Thyroid gland (tissue), 4 donors: ENCODE measurements at places on chromosomes 5 and 9. TPM values are rescaled to one million over a fixed set of nuclear protein-coding genes. Genes with fewer than 3 reads are reported as not detected.

DMRT2 gene
- not detected for total RNA-seq

GRCh38 chr5:133970325-133970909 lies 2.0 kb upstream of the C5orf15 start:
- H3K4me3 ChIP-seq: no peak overlapping the region
- H3K36me3 ChIP-seq: peaks cover 26% of the 10 kb centered on the region
- H3K27me3 ChIP-seq: no peaks in the 10 kb centered on the region
- no peak for DNase-seq
- H3K4me1 ChIP-seq: peaks cover 12% of the 10 kb centered on the region

DNA sequence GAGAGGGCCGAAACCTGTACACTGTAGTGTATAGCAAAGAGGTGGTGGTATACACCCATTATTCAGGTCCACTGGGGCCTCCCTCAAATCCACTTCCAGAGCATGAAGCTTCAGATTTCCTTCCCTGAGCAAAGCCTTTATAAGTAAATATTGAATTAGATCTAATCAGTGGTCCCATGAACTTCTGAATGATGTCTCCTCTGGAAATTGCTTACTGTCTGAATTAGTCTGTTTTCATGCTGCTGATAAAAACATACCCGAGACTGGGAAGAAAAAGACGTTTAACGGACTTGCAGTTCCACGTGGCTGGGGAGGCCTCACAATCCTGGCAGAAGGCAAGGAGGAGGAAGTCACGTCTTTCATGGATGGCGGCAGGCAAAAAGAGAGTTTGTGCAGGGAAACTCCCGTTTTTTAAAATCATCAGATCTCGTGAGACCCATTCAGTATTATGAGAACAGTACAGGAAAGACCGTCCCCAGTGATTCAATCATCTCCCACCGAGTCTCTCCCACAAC lies 193.5 kb downstream of the NR3C1 start:
- no peak overlapping the region for H3K27ac ChIP-seq
- no peak overlapping the region for H3K4me3 ChIP-seq
- DNase-seq: no peak
- no peaks in the 10 kb centered on the region for H3K36me3 ChIP-seq
- peaks cover 24% of the 10 kb centered on the region for H3K4me1 ChIP-seq

DNA sequence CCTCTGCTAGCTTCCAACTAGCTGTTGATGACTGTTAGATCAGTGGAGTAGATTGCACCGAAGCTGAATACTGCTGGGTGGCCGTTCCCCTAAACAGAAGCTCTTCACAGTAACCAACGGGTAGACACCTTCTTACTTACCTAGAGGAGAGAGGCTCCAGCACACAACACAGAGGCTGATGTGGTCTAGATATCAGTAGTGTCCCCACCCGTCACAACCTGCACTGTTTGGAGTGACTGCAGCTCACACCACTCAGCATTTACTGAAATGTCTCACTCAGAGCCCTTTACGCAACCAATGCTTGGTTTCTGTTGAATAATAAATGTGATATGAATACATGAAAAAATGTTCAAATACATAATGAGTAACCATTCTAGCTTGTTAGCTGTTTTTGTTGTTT lies 5.3 kb downstream of the TMEM174 start:
- H3K36me3 ChIP-seq: no peaks in the 10 kb centered on the region
- H3K27ac ChIP-seq: no peak overlapping the region
- H3K4me1 ChIP-seq: peaks cover 11% of the 10 kb centered on the region
- no peak overlapping the region for H3K4me3 ChIP-seq
- DNase-seq: no peak

CDH9 gene
- total RNA-seq: not detected

PCDHB8 gene
- 0.67 TPM for total RNA-seq

GRCh38 chr9:96376891-96377874 lies 6.3 kb downstream of the SLC35D2 start:
- H3K27ac ChIP-seq: peak overlapping the region; percentile 90
- no peak overlapping the region for H3K4me3 ChIP-seq
- peak; percentile 96 for DNase-seq
- H3K4me1 ChIP-seq: peaks cover 37% of the 10 kb centered on the region

SPINK6 gene
- total RNA-seq: not detected

GRCh38 chr9:73824671-73825070 lies 672.5 kb upstream of the RORB start:
- no peaks in the 10 kb centered on the region for H3K4me1 ChIP-seq
- no peaks in the 10 kb centered on the region for H3K36me3 ChIP-seq
- H3K27me3 ChIP-seq: no peaks in the 10 kb centered on the region
- H3K27ac ChIP-seq: no peak overlapping the region
- DNase-seq: no peak

- H3K4me1 ChIP-seq: peaks cover 4% of the 10 kb centered on the region
- H3K27me3 ChIP-seq: no peaks in the 10 kb centered on the region
- H3K4me3 ChIP-seq: no peak overlapping the region
- H3K27ac ChIP-seq: no peak overlapping the region
- no peak for DNase-seq
Measured at GRCh38 chr9:75033791-75034473, 5.8 kb upstream of the CARNMT1 start.

IPPK gene
- 12.2 TPM for total RNA-seq

- no peak overlapping the region for H3K27ac ChIP-seq
- DNase-seq: no peak
- no peak overlapping the region for H3K4me3 ChIP-seq
- H3K4me1 ChIP-seq: peaks cover 8% of the 10 kb centered on the region
Measured at GRCh38 chr9:110890416-110890815, 147.9 kb downstream of the LPAR1 start.

DNA sequence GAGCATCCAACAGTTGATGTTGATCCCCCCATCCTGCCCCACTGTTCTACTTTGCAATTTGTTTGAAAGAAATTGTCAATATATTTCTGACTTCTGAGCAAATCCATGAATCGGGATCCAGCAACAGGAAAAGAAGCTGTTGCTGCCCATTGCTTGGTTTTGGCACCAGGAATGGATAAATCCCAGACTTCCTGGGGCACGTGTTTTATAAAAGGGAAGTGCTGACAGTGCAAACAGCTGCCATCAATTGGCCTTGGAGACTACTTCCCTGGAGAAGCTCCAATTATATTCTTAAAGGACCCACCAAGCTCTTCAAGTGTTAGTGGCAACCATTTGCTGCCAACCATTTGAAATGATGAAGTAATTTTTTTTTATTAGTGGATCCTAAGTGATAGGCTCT lies 13.7 kb downstream of the STK32A start:
- H3K4me3 ChIP-seq: no peak overlapping the region
- H3K27me3 ChIP-seq: no peaks in the 10 kb centered on the region

- H3K4me1 ChIP-seq: peaks cover 17% of the 10 kb centered on the region
- peak; percentile 80 for DNase-seq
- no peaks in the 10 kb centered on the region for H3K27me3 ChIP-seq
Measured at GRCh38 chr9:137691646-137692351, 73.0 kb downstream of the EHMT1 start.

NTMT1 gene
- total RNA-seq: 24.9 TPM

- DNase-seq: no peak
- H3K27ac ChIP-seq: no peak overlapping the region
- H3K4me1 ChIP-seq: no peaks in the 10 kb centered on the region
- H3K4me3 ChIP-seq: no peak overlapping the region
- H3K36me3 ChIP-seq: no peaks in the 10 kb centered on the region
Measured at GRCh38 chr9:136250676-136251075, 5.1 kb upstream of the QSOX2 start.
